ENCODE measurements at places on chromosomes 1 and 21. TPM values are rescaled to one million over a fixed set of nuclear protein-coding genes. Genes with fewer than 3 reads are reported as not detected.

GJA8 gene
- total RNA-seq = not detected

CYP2J2 gene
- 69.2 TPM for total RNA-seq

OR6K3 gene
- total RNA-seq = not detected

DNA sequence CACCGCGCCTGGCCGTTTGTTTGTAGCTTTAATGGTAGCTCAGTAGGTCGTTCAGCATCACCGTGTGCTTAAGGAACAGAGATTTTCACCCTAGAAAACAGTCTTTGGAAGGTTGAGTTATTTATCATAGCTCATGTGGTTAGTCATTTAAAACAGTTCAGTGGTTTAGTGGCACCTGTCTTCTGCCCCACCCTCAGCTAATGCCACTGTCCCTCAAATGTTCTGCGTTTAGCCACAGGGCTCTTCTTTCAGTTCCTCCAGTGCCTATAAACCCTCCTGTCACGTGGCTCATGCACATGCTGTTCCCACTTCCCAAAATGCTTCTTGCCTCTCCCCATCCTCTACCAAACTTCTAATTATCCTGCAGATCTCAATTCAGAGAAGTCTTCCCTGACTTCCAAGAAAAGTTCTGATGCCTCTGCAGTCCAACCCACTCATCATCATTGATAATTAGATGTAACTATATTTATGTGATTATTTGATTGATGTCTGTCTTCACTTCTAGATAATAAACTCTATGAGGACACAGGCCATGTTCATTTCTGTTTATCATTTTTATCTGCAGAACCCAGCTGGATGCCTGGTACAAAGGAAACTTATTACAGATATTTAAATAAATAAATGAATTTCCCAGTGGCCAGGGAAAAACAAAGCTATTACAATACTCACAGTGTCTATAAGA, 14.4 kb upstream of the DIPK1A start:
- DNase-seq = no peak

GRCh38 chr21:31874812-31875212, 2.0 kb downstream of the HUNK start:
- no peak for DNase-seq

- DNase-seq = no peak
These were observed 5.9 kb upstream of the TTC22 start for GRCh38 chr1:54806931-54807611.

GRCh38 chr1:228172591-228173527, 7.3 kb downstream of the IBA57 start:
- DNase-seq = no peak
